Fibroblast of lung (primary cell): ENCODE measurements at places on chromosomes 5 and 9. TPM values are rescaled to one million over a fixed set of nuclear protein-coding genes. Genes with fewer than 3 reads are reported as not detected.

The LCN9 gene
- not detected in 2 replicates for total RNA-seq

The IL5 gene
- total RNA-seq = not detected in 2 replicates

The ZDHHC21 gene
- total RNA-seq = 6.4 and 8.6 TPM in 2 replicates

The RAB3C gene
- not detected in 2 replicates for total RNA-seq
